ENCODE measurements at places on chromosomes 4 and X.

- DNase-seq = no peak
Observed at GRCh38 chr4:85180533-85180932, 214.0 kb upstream of the WDFY3 start.

DNA sequence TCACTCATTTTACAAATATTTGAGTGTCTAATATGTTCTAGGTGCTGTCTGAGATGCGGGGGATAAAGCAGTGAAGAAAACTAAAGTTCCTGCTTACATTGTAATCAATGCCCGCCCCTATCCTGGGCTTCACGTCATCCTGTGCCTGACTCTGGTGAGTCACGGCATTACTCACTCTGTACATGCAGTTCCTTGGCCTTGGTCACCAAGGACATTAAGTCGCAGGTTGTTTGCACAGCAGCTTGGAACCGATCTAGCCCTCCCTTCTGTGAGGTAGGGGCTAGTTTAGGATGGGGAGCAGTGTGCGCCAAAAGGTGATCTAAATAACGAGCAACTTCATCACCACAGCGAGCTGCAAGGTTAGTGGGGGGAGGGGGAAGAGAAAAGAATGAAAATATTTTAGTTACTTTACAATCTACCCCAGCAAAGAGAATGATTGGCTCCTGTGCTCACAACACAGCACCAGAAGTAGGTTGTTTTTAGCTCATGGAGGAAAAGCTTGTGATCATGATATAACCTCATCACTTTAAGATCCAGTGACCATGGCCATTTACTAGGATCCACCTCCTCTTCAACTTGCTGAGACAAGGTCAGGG lies 48.0 kb upstream of the HDAC8 start:
- no peak for DNase-seq

DNA sequence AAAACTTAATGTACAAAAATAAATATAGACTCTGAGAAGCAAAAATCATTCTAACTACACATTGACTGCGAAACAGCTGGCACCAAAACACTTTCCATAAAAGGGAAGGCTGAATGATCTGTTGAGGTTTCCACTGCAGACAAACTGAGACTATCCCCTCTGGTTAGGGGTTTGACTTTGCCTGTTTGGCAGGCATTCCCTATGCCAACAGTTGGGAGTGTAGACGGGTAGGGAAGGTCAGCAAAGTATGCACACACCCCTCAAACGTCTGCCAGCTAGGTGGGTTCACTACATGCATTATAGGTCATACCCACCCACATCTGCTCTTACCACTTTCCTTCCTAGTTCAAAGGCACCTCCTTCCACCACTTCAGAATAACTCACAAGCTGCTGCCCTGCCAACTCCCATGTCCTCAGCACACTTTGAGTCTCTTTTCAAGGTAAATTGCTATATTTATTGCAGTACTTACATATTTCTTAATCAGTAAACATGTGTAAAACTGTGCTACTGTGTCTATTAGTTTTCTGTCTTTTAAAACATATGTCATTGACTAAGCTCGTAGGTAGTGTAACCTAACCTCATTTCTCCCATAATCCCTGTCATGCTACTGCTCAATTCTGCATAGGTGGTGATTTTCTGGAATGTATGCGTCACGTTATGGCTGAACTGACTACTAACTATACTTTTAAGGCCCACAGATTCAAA lies 12.4 kb downstream of the CTSO start:
- DNase-seq = no peak

- DNase-seq = no peak
Observed at GRCh38 chr4:130187587-130187986, 1091.6 kb downstream of the C4orf33 start.

DNA sequence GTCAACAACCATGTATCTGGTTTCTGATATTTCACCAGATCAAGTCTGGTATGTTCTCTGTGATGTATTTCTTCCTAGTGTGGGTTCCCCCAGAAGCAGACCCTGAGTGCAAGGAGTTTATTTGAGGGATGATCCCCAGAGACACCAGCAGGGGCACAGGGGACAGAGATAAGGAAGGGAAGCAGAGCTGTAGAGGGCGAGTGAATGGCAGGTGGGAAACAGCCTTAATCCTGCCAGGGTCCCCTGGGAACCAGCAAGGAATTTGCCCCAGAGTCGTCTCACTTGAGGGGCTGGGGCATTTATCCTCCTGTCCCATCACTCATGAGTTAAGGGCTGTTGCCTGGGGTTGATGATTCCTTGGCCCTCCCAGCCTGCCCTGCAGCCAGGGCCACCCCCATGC lies 206.4 kb upstream of the BCOR start:
- no peak for DNase-seq

GRCh38 chr4:26407476-26407875 lies 82.8 kb downstream of the CCKAR start:
- no peak for DNase-seq

GRCh38 chr4:140046543-140046942 lies 107.4 kb downstream of the MAML3 start:
- DNase-seq = no peak

DNA sequence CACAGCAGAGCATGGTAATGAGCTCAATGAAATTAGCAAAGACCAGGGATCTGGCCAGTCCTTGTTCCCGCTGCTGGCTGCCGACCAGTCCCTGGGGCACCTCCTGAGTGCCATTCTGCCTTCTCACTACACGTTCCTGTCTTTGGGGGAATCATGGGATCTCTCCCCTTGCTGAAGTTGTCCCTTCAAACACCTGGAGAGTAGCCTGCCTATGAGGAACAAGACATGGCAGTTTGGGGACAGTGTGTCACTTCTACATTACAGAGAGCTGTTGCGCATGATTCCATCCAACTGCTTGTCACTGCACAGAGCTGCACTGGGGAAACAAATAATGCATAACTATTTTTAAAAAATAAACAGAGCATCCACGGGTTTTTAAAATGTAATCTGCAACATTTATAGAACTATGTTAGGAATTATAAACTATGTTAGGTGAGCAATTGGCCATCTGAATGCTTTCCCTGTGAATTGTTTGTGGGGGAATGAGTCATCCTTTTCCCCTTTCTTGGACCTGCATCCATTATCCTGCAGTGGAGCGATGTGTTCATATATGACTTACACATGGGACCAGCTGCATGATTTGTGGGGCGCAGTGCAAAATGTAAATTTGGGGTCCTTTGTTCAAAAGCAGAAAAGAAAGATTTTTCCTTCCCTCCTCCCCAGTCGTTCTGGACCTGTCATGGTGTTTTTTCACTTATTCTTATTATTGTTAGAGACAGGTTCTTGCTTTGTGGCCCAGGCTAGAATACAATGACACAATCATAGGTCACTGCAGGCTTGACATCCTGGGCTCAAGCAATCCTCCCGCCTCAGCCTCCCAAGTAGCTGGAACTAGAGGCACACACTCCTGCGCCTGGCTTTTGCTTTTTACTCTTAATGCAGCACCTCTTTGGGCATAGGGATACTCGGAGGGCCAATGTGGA lies 115.0 kb upstream of the TBL1X start:
- no peak for DNase-seq

- no peak for DNase-seq
Observed at GRCh38 chrX:153527208-153527607, 9.8 kb downstream of the ATP2B3 start.

GRCh38 chr4:8904041-8904501 lies 32.4 kb upstream of the HMX1 start:
- DNase-seq = no peak

DNA sequence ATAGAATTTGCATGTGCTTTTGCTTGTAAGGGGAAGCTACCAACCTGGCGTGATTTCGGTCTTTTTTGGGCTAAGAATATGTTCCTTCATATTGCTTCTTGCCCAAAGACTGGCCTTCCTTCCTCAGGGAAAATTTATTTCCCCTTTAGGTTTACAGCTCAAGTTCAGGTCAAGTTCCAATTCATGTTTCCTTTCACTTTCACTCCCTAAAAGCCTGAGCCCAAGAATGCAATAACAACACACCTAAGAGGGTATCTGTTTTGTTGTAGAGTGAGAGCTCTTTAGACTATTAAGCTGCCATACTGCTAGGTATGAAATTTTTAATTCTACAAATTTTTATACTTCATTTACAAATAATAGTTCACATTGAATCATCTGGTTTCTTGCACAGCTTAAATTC lies 299.6 kb downstream of the TLL1 start:
- DNase-seq = no peak

GRCh38 chr4:64158648-64159326 lies 250.5 kb downstream of the TECRL start:
- no peak for DNase-seq

DNA sequence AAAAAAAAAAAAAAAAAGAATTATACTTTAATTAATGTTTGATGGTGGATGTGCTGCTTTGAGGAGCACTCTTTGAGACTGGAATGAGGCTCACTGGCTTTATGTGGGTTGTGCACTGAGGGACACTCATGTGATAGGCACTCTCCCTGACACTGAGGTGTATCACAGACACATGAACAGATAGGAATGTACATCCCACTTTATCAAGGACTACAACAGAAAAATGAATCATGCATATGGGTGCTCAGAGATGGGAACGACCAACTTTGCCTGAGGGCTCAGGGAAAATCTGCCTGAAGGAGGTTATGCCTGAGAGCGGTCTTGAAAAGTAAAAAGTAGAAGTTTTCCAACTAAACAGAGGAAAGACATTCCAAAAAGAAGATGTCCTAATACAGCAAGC lies 97.7 kb upstream of the RBPJ start:
- DNase-seq = no peak

DNA sequence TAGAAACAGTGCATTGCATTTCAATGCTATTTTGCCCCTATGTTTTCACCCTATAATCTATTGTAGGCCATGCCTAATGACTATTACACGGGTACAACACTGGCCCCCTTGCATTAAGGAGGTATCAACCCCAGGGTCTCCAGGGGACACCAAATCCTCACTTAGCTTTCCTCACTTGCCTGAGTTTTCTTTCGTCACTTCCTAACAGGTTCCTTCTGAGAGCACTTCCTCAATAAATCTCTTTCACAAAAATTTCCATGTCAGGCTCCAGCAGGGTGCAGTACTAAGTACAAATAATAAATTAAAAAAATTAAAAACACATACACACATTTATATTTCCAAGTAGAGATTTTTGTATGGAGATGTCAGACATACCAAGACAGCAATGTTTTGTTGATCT lies 165.0 kb downstream of the RBM46 start:
- DNase-seq = no peak

All from activated T-helper 1 cell treated with Interleukin-2 at 50 U/mL for 16 hours (primary cell).